T-cell (primary cell): ENCODE measurements at places on chromosomes 2 and 18. TPM values are rescaled to one million over a fixed set of nuclear protein-coding genes. Genes with fewer than 3 reads are reported as not detected.

DNA sequence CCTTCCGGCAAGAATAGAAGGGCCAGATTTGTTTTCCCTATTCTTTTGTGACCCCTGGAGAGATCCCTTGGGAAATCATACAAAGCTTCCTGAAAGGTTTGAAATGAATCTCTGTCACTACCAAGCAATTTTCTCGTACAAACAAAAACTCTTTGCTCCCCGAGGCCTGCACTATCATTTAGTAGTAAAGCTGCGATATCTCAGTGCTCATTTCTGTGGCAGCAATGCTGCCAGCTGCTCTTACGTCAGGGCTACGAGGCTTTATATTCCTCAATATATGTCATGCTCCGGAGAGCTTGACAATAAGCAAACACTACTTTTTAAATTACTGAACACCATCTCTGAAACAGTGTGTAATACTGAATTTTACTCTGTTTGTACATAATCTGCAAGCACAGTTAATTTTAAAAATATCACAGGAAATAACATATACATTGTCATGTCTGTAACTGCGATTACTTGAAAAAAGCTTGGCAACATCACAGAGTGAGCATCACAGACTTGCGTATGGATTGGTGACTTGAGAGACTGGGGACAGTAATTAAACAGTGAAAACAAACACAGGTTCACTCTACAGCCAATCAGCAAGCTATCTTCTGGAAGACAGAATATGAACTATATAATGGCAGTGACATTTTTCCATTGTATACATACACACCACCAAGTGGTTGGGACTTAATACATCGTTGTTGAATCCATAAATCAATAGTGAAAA is 403.3 kb upstream of the NETO1 start:
- no peaks in the 10 kb centered on the region for H3K36me3 ChIP-seq
- no peaks in the 10 kb centered on the region for H3K4me1 ChIP-seq
- H3K4me3 ChIP-seq = no peak overlapping the region

- no peaks in the 10 kb centered on the region for H3K36me3 ChIP-seq
- H3K27me3 ChIP-seq = no peaks in the 10 kb centered on the region
- no peak overlapping the region for H3K4me3 ChIP-seq
Observed at GRCh38 chr18:74351354-74351753, 35.7 kb downstream of the C18orf63 start.

DNA sequence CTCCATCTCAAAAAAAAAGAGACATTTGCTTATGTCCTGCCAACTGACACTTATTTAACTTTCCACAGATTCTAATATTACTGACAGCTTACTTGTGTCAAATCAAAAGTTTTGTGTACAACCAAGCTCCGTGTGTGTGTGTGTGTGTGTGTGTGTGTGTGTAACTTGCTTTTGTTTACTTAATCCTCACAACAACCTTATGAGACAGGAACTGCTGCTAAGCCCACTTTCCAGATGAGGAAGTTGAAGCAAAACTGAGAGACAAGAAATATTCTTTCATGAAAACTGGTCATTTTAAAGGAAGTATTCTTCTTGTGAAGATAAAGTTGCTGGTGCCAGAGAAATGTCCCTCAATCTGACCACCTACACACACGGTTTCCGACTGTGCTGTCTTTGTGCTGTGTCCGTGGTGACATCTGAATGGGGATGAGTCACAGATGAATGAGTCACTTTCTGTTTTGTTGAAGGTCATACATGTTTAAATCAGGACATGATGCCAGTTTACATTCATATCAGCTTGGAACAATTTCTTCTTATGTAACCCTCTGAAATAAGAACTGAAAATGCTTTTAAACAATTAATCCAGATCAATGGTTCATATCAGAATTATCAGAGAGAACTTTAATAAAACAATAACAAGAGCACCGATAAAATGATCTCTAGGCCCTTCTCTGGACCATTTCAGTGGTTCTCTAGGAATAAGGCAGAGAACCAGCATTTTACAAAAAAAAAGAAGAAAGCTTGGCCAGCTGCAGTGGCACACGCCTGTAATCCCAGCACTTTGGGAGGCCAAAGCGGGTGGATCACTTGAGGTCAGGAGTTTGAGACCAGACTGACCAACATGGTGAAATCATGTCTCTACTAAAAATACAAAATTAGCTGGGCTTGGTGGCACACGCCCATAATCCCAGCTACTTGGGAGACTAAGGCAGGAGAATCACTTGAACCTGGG is 95.5 kb downstream of the THNSL2 start:
- H3K4me3 ChIP-seq = no peak overlapping the region
- H3K36me3 ChIP-seq = no peaks in the 10 kb centered on the region
- no peak for DNase-seq
- H3K27me3 ChIP-seq = peaks cover 5% of the 10 kb centered on the region
- no peaks in the 10 kb centered on the region for H3K4me1 ChIP-seq
- H3K27ac ChIP-seq = no peak overlapping the region

DNA sequence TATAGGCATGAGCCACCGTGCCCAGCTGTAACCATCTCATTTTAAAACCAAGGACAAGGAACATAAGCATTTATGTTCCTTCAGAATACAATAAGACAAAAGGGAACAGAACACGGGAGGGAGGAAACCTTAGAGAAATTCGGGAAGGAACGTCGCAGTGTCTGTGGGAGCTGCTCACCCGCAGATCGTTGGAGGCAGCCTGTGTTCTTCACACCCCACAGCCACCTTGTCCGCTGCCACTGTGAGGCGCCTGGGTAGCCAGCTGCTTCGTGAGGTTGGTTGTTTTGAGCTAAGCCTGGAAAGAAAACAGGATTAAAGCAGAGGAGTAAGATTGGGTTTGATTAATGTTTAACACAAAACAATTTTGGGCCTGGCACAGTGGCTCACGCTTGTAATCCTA is 250.0 kb downstream of the FHOD3 start:
- no peak overlapping the region for H3K27ac ChIP-seq
- no peaks in the 10 kb centered on the region for H3K36me3 ChIP-seq
- no peak overlapping the region for H3K4me3 ChIP-seq
- H3K4me1 ChIP-seq = no peaks in the 10 kb centered on the region

DNA sequence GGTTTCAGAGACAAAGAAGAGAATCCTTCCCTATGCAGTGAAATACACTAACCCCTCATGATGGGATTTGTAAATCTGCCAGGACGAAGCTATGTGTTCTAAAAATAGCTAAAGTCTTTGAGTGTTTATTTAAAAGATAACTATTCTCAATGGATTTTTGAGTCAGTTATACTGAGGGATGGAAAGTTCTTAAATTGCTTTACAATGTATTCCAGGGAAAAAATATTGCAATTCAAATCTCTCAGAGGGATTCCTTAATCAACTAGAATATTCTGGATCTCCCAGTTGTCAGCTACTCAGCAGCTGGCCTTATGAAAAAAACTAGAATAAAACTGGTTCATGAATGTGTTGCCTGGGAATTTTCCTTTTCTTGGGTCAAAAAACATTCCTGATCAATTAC is 312.4 kb downstream of the PLCL1 start:
- H3K27ac ChIP-seq = no peak overlapping the region
- no peaks in the 10 kb centered on the region for H3K27me3 ChIP-seq
- H3K4me3 ChIP-seq = no peak overlapping the region
- no peak for DNase-seq
- H3K36me3 ChIP-seq = no peaks in the 10 kb centered on the region

GRCh38 chr2:8594731-8595427 is 87.0 kb upstream of the ID2 start:
- no peak overlapping the region for H3K27ac ChIP-seq
- no peaks in the 10 kb centered on the region for H3K4me1 ChIP-seq
- no peaks in the 10 kb centered on the region for H3K36me3 ChIP-seq
- no peaks in the 10 kb centered on the region for H3K27me3 ChIP-seq
- H3K4me3 ChIP-seq = no peak overlapping the region

- H3K27me3 ChIP-seq = no peaks in the 10 kb centered on the region
- no peak overlapping the region for H3K27ac ChIP-seq
- no peaks in the 10 kb centered on the region for H3K4me1 ChIP-seq
- no peak overlapping the region for H3K4me3 ChIP-seq
- H3K36me3 ChIP-seq = no peaks in the 10 kb centered on the region
- no peak for DNase-seq
Observed at GRCh38 chr18:52437161-52437560, 97.2 kb downstream of the DCC start.

DNA sequence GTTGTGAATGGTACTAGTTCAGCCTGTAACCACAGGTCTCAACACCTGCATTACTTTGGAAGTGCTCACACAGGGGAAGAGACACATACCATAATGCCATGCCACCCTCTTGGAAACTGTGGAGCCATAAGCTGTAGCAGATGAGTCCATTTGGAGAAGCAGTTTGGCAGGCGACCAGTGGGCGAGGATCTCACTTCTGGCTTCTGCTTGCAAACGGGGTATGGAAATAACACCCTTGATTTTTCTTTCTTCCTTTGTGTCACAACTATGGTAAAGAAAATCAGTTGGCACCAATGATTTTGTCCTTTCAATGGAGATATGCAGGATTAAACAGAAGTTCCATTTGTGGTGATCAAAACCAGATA is 28.6 kb downstream of the APOB start:
- no peaks in the 10 kb centered on the region for H3K36me3 ChIP-seq
- H3K4me1 ChIP-seq = no peaks in the 10 kb centered on the region
- H3K4me3 ChIP-seq = no peak overlapping the region
- peaks cover 4% of the 10 kb centered on the region for H3K27me3 ChIP-seq
- H3K27ac ChIP-seq = no peak overlapping the region
- no peak for DNase-seq

- no peak overlapping the region for H3K4me3 ChIP-seq
- DNase-seq = no peak
- H3K27ac ChIP-seq = no peak overlapping the region
Observed at GRCh38 chr18:74375999-74376398, 60.4 kb downstream of the C18orf63 start.

- no peaks in the 10 kb centered on the region for H3K27me3 ChIP-seq
- no peak overlapping the region for H3K27ac ChIP-seq
- DNase-seq = no peak
- H3K4me1 ChIP-seq = no peaks in the 10 kb centered on the region
- no peaks in the 10 kb centered on the region for H3K36me3 ChIP-seq
Observed at GRCh38 chr2:154638783-154639182, 59.7 kb upstream of the KCNJ3 start.

- no peaks in the 10 kb centered on the region for H3K36me3 ChIP-seq
- peaks cover 6% of the 10 kb centered on the region for H3K27me3 ChIP-seq
- H3K4me3 ChIP-seq = no peak overlapping the region
- no peak for DNase-seq
Observed at GRCh38 chr2:100485396-100485795, 15.1 kb downstream of the NMS start.

Gene BOK
- not detected for total RNA-seq

Gene STPG4
- total RNA-seq = not detected

Gene TOGARAM2
- total RNA-seq = 5.2 TPM

Gene LRRC30
- not detected for total RNA-seq

Gene IKZF2
- 31.0 TPM for total RNA-seq
